ENCODE measurements at places on chromosomes 5 and 9. TPM values are rescaled to one million over a fixed set of nuclear protein-coding genes. Genes with fewer than 3 reads are reported as not detected.

IFNA13 gene
- total RNA-seq, result not detected

LCN9 gene
- not detected for total RNA-seq

SEMA4D gene
- 6.4 TPM for total RNA-seq

SLC6A19 gene
- total RNA-seq, result not detected

CDC25C gene
- total RNA-seq, result 12.0 TPM

PCDHGA8 gene
- not detected for total RNA-seq

SLC36A2 gene
- total RNA-seq, result not detected

TLE1 gene
- total RNA-seq, result 87.1 TPM

Data from A549 treated with DMSO at 1 μM for 4 hours (cell line).